ENCODE measurements at places on chromosomes 2 and 18.

DNA sequence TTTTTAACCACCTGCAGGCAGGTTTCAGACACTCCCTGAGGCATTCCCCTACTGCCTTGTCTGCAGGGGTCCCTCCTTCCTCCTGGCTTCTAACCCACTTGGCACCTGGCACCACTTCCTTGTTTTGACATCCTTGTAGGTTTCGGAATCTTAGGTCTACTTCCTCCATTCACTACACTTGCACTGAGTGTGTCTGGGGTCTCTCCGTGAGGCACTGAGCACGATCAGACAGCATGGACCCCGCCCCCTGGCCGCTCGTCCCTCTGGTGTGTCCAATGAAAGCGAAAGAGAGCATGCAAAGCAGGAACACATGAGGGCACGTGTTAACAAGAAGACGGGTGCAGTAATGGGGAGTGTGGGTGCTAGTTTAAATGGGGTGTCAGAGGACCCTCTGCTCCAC, 63.8 kb downstream of the HAUS1 start:
- DNase-seq = no peak

- DNase-seq = no peak
These were observed 80.4 kb upstream of the SALL3 start for GRCh38 chr18:78899241-78899640.

- DNase-seq = no peak
These were observed 997 bp downstream of the BOK start for GRCh38 chr2:241559323-241560161.

GRCh38 chr2:43791035-43791765, 17.4 kb downstream of the DYNC2LI1 start:
- no peak for DNase-seq

DNA sequence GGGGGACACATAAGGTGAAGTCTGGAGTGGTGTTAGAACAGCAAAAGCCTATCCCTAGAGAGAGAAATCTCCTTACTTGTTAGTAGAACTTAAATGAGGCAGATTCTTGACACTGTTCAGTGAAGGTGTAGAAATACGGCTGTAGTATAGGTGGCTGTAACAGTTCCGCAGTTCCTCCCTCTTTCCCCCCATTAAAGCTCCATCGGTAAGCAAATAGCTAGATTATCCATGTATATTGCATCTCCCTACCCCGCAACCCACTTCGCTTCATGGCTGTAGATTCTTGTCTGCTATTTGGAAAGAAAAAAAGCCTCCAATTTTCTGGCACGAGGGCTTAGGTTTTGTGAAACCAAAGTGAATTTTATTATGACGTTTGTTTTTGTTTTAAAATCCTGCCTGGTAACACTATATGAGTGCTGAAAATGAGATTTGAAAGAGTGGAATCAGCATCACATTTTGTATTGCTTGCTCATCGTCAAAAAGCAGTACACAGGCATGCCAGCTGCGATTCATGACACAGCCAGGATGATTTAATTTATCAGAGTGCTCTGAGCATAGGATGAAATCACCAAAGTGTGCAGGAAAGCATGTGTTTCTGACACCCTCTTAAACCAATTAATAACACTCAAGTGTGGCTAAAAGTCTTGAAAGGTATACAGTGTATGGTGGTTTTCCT, 1.4 kb downstream of the FAM171B start:
- DNase-seq = peak; percentile 47

- peak; percentile 74 for DNase-seq
These were observed 23.7 kb downstream of the FARP2 start for GRCh38 chr2:241379481-241380480.

DNA sequence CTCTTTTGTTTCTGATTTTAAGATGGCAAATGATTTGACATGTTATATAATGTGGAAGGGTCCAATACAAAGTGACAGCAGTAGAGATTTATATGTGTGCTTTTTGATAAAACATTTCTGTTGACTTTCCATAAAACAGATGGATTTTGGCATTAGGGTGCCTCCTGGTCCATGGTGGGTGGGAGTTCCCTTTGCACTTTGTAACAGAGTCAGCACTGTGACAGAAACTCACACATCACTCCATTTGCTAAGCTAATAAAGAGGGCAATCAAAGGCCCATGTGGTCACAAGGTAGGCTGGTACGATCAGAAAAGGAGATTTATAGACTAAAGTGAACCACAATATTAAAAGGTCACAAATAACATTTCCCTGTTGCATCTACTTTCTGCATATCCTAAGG, 93.3 kb upstream of the NT5C1B start:
- no peak for DNase-seq

- peak; percentile 78 for DNase-seq
These were observed 5.9 kb downstream of the CCDC121 start for GRCh38 chr2:27622921-27623384.

GRCh38 chr2:103788389-103788788, 1026.6 kb downstream of the TMEM182 start:
- no peak for DNase-seq

- no peak for DNase-seq
These were observed 70.6 kb downstream of the GORASP2 start for GRCh38 chr2:170999654-171000053.

- no peak for DNase-seq
These were observed 98.0 kb downstream of the NXPH2 start for GRCh38 chr2:138682163-138682562.

- DNase-seq = no peak
These were observed 238.4 kb downstream of the ACTR3 start for GRCh38 chr2:114128263-114128662.

GRCh38 chr2:98012561-98012991, 16.8 kb upstream of the TMEM131 start:
- DNase-seq = no peak

DNA sequence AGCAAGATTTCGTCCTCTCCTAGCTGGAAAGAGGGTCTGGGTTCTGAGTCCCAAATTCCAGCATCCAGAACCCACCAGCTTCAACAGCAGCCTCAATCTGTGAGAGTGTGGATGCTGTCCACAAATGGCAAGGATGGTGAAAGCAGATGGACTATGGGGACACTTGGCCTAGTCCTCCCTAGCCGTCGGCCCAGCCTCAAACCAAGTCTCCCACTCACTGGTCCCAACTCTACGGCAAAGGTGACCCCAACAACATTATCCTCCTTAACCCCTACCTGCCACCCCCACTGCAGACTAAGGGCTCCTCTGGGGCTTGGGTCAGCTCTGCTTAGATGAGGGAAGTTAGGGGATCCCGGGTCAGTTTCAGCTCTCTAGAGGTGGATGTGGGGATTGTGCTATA, 57.3 kb downstream of the TNS1 start:
- DNase-seq = no peak

- DNase-seq = no peak
These were observed 12.1 kb downstream of the CFAP65 start for GRCh38 chr2:219028996-219029828.

- DNase-seq = no peak
These were observed 123.3 kb upstream of the NYAP2 start for GRCh38 chr2:225276207-225276606.

- DNase-seq = no peak
These were observed 58.7 kb downstream of the STPG4 start for GRCh38 chr2:47096451-47096850.

DNA sequence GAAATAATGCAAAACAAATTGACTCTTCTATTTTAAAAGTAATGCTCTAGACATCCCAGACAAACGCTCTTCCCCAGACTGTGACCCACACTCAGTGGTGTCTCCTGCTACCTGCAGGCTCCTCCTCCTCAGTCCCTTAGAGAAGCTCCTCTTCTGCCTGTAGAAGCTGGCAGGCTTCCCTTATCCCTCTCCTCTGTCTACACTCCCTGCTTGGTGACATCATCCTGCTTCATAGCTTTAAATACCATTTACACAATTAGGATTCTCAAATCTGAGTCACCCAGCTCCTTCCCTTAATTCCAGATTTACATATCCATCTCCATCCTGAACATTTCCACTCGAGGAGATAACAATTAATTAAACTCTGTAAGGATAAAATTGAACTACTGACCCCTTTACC, 167.9 kb downstream of the FBXO15 start:
- no peak for DNase-seq

GRCh38 chr2:176514276-176514675, 245.0 kb downstream of the MTX2 start:
- DNase-seq = no peak
